ENCODE measurements at places on chromosomes 1 and 21. TPM values are rescaled to one million over a fixed set of nuclear protein-coding genes. Genes with fewer than 3 reads are reported as not detected.

The CD101 gene
- 1.3 TPM for total RNA-seq

The CEP350 gene
- 46.5 TPM for total RNA-seq

The PLA2G2F gene
- total RNA-seq = not detected

The PRRX1 gene
- total RNA-seq = 8.1 TPM

The PRELP gene
- total RNA-seq = 24.5 TPM

The TINAGL1 gene
- total RNA-seq = 246 TPM

The KRTAP12-3 gene
- total RNA-seq = not detected

The THEM4 gene
- 17.5 TPM for total RNA-seq

The SLAMF8 gene
- 12.0 TPM for total RNA-seq

The RPE65 gene
- not detected for total RNA-seq

The MFSD2A gene
- 10.5 TPM for total RNA-seq

The SPOCD1 gene
- 0.98 TPM for total RNA-seq

The TMPRSS3 gene
- 15.4 TPM for total RNA-seq

The OTUD7B gene
- total RNA-seq = 28.1 TPM

The ACOT7 gene
- 23.0 TPM for total RNA-seq

The PALMD gene
- 25.2 TPM for total RNA-seq

The GRHL3 gene
- 1.7 TPM for total RNA-seq

The B3GALT2 gene
- total RNA-seq = 0.25 TPM

The MROH9 gene
- total RNA-seq = not detected

The PTCH2 gene
- total RNA-seq = 1.2 TPM

The FLVCR1 gene
- 6.8 TPM for total RNA-seq

The COA7 gene
- 19.1 TPM for total RNA-seq

The SIM2 gene
- 71.3 TPM for total RNA-seq

The SPRR1B gene
- total RNA-seq = not detected

The ANGPTL3 gene
- 0.41 TPM for total RNA-seq

The RCC1 gene
- total RNA-seq = 19.9 TPM

The NPL gene
- total RNA-seq = 15.7 TPM

The SERBP1 gene
- total RNA-seq = 151 TPM

The C1orf141 gene
- total RNA-seq = not detected

The TNFRSF8 gene
- 0.94 TPM for total RNA-seq

The EPHB2 gene
- total RNA-seq = 9.5 TPM

The PPIAL4G gene
- total RNA-seq = 0.35 TPM

The BARHL2 gene
- not detected for total RNA-seq

The ARHGEF19 gene
- 8.2 TPM for total RNA-seq

The MIXL1 gene
- total RNA-seq = 0.16 TPM
